ENCODE measurements at places on chromosomes 5 and 9. TPM values are rescaled to one million over a fixed set of nuclear protein-coding genes. Genes with fewer than 3 reads are reported as not detected.

PRDM9 gene
- not detected for polyA plus RNA-seq

SLC1A3 gene
- 3.7 TPM for polyA plus RNA-seq

PKN3 gene
- polyA plus RNA-seq: 13.7 TPM

DNA sequence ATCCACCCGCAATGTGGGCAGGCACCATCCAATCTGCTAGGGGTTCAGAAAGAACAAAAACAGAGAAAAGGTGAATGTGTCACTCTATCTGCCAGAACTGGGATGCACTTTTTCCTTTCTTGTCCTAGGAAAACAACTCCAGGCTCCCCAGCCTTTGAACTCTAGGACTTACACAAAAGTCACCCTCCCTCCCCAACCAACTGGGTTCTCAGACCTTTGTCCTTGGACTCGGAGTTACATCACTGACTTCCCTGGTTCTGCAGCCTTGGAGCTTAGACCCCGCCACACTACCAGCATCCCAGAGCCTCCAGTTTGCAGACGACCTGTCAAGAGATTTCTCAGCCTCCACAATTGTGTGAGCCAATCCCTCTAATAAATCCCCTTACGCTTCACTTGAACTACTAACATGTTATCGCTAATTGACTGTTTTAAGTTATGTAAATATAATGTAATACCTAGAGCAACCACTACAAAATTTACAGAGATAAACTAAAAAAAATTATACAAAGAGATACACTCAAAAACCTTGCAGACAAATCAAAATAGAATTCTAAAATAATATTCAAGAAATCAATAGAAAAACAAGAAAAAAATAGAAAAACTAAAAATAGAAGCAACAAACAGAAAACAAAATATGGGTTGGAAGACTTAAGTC, 5.3 kb upstream of the UBLCP1 start:
- no peak for DNase-seq

GRCh38 chr9:77440057-77440456, 208.1 kb downstream of the GNA14 start:
- DNase-seq: no peak

- peak; percentile 28 for DNase-seq
Measured at GRCh38 chr5:67095346-67096171, 101.0 kb downstream of the CD180 start.

- no peak for DNase-seq
Measured at GRCh38 chr9:75197561-75197960, 109.2 kb downstream of the OSTF1 start.

DNA sequence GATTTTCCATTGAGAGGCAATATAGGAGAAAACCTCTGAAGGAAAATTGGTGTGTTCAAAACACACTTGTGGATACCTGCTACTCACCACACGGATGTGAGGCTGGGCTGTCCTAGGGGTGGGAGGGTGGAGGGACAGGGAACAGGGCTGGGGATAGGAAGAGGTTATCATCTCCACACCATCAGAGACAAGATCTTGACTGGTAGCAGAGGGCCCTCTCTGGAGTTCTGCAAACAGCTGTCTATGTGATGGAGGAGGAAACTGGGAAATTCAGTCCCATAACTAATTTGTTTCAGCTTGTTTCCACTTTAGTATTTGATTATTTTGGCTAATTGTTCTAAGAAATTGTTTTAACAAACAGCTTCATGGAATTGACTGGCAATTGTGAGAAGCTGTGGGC, 91.6 kb upstream of the FSTL4 start:
- no peak for DNase-seq

DNA sequence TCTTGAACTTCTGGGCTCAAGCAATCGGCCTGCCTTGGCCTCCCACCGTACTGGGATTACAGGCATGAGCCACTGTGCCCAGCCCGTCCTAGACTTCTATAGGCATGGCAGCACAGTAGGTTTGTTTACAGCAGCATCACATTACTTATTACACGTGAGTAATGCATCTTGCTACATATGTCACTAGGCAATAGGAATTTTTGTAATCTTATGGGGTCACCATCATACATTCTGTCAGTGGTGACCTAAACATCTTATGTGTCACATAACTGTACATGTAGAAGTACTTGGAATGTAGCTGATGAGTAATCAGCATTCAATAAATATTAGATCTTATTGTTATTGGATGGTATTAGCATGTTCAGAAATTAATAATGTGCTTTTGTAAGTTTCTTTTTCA, 22.9 kb upstream of the ABCA1 start:
- DNase-seq: no peak

GRCh38 chr5:40098313-40098712, 581.4 kb upstream of the PTGER4 start:
- no peak for DNase-seq

GRCh38 chr9:17963498-17963897, 384.6 kb downstream of the SH3GL2 start:
- no peak for DNase-seq

DNA sequence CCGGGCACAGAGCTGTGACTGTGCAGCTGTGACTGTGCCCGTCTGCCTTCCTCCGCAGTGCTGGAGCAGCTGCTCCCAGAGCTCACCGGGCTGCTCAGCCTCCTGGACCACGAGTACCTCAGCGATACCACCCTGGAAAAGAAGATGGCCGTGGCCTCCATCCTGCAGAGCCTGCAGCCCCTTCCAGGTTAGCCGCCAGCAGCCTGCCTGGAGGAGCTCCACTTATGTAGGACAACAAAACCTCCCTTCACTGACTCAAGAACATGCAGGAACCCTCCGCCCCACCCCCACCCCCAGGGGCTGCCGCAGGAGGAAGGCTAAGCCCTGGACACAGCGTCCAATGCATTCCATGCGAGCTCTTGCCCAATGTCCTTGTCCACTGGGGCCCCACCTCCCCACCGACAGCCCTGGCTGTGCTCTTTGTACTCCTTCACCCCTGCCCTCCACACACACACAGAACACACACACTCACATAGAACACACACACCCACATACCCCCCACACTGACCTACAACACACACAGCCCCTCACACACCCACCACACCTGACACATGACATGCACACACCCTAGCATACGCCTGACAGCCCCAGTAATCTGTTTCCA, 27.9 kb downstream of the AFAP1L1 start:
- no peak for DNase-seq

DNA sequence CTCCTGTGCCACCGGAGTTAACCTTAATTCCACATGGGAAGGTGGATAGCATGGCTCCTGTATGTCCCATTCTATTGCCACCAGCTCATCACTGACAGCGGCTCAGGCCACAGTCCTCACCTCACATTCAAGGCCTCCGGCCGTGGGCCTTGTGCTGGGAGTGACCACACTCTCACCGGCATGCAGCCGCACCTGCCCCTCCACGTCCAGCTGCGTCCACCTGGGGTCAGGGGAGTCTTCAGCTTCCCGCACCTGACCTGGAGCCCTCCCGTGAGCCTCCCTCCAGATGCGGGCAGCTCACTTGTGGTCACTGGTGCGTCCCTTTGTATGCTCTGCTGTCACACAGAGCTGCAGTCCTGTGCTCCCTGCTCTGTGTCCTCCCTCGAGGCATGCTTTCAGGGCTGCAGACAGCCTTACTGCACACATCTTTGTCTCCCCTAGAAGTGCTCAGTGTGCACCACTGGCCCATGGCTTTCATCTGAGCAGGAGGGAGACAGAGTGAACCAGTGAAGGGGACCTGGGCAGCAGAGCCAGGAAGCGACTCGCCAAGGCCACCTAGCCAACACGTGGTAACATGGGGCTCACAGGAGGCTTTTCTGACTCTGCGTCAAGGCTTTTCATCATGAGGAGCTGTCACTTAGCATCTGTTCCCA, 210.1 kb downstream of the ERCC6L2 start:
- DNase-seq: no peak
